ENCODE measurements at places on chromosomes 3 and 15.

DNA sequence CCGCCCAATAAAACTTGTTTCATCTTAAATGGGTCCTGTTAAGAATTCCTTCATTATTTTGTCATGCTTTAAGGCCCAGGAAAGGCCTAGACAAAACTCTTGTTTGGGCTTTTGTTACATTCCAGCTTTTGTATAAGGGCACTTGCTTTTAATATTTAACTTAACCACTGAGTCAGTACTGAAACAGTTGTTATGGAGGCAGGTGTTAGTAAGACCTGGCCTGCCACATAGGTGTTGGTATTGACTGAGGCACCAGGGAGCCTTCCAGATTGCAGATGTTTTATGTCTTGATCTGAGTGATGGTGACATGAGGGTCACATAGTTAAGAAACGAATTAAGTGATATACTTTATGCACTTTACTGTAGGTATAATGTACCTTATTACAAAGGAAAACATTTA, 274.9 kb upstream of the TGFBR2 start:
- no peaks in the 10 kb centered on the region for H3K27me3 ChIP-seq
- no peaks in the 10 kb centered on the region for H3K4me1 ChIP-seq
- no peaks in the 10 kb centered on the region for H3K36me3 ChIP-seq
- no peak overlapping the region for H3K27ac ChIP-seq
- DNase-seq, result no peak

- no peaks in the 10 kb centered on the region for H3K4me1 ChIP-seq
- no peaks in the 10 kb centered on the region for H3K27me3 ChIP-seq
- no peak overlapping the region for H3K4me3 ChIP-seq
- no peak for DNase-seq
- H3K36me3 ChIP-seq, result no peaks in the 10 kb centered on the region
- H3K27ac ChIP-seq, result no peak overlapping the region
Observed at GRCh38 chr3:152056987-152057386, 183.5 kb downstream of the SUCNR1 start.

DNA sequence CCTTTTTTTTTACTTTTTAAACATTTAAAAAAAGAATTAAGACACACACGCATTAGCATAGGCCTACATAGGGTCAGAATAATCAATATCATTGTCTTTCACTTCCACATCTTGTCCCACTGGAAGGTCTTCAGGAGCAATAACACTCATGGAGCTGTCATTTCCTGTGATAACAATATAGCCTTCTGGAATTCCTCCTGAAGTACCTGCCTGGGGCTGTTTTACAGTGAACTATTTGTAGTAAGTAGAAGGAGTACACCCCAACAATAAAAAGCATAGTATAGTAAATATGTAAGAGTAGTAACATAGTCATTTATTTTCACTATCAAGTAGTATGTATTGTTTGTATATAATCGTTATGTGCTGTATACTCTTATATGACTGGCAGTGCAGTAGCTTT, 19.5 kb upstream of the CLDN18 start:
- H3K4me3 ChIP-seq, result no peak overlapping the region
- no peaks in the 10 kb centered on the region for H3K27me3 ChIP-seq
- H3K4me1 ChIP-seq, result no peaks in the 10 kb centered on the region
- H3K27ac ChIP-seq, result no peak overlapping the region
- H3K36me3 ChIP-seq, result no peaks in the 10 kb centered on the region
- no peak for DNase-seq

DNA sequence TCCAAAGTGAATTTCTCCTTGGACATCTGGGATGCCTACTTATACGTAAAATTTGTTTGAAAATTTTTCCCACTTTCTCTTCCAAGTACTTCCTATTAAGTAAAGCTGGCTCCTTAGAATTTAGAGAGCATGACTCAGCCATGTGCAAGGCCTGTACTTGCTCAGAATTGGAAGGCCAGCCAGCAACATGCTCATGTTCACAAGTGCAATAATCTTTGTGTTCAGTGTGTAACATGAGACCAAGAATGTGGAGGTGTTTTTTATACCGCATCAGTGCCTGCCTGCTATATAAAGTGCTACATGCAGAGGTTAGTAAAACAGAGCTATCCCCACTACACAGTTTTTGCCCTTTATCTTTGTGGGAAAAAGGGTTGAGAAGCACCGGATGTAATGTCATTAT, 151.9 kb upstream of the FEZF2 start:
- no peaks in the 10 kb centered on the region for H3K36me3 ChIP-seq
- H3K4me1 ChIP-seq, result no peaks in the 10 kb centered on the region
- DNase-seq, result no peak
- no peaks in the 10 kb centered on the region for H3K27me3 ChIP-seq
- no peak overlapping the region for H3K27ac ChIP-seq

- DNase-seq, result no peak
- no peaks in the 10 kb centered on the region for H3K27me3 ChIP-seq
- no peaks in the 10 kb centered on the region for H3K36me3 ChIP-seq
- peaks cover 46% of the 10 kb centered on the region for H3K4me1 ChIP-seq
- H3K27ac ChIP-seq, result no peak overlapping the region
Observed at GRCh38 chr15:40050788-40051470, 11.9 kb upstream of the SRP14 start.

DNA sequence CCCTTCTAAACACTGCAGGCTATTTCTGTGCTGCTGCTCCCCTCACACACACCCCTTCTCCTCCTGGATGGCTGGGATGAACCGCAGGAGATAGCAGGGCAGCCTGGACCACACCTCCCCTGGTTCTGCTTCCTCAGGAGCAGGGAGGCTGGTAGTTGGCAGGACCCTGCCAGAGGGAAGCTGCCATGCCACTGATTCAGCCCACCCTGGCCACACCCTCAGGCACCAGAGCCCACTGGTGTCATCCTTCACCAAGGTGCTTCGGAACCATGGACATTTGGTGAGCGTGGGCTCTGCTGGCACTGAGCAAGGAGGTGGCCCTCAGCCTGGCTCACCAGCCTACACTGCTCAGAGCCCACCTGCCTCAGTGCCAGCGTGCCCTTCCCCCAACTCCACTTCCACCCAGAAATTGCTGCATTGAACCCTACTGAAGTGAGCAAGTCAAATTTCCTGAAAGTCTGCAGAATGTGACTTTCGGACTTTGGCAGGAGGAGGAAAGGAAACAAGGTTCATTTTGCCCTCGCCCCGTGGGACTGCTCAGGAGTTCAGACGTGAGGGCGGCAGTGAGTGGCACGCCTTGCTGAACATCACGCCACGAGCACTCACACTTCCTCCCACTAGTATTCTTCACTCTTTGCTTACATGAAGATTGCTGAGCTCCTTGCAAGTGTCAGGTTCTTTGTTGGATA, 26.3 kb downstream of the BMF start:
- H3K27me3 ChIP-seq, result peaks cover 6% of the 10 kb centered on the region
- no peaks in the 10 kb centered on the region for H3K4me1 ChIP-seq

DNA sequence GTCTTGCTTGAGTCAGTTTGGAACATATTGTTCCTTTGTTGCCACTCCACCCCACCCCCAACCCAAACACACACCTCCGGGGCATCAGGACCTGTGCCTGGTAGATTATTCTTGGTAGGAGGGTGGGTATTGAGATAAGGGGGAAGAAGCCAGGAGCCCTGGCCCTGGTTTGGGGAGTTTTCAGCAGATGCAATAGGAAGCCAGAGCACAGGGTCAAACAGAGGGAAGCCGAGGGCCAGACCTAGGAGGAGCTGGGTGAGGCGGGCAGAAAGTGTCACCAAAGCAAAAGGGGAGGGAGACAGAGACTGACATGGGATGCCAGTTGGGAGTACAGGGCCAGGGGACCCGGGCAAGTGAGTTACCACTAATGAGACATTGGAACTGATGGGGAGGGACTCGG, 163.1 kb downstream of the RPLP1 start:
- no peaks in the 10 kb centered on the region for H3K4me1 ChIP-seq
- H3K27ac ChIP-seq, result no peak overlapping the region
- H3K27me3 ChIP-seq, result no peaks in the 10 kb centered on the region
- no peak for DNase-seq

GRCh38 chr3:5314897-5315296, 127.4 kb downstream of the EDEM1 start:
- no peaks in the 10 kb centered on the region for H3K36me3 ChIP-seq
- H3K27me3 ChIP-seq, result no peaks in the 10 kb centered on the region
- H3K27ac ChIP-seq, result no peak overlapping the region
- DNase-seq, result no peak
- H3K4me1 ChIP-seq, result no peaks in the 10 kb centered on the region
- H3K4me3 ChIP-seq, result no peak overlapping the region

All from effector memory CD4-positive, alpha-beta T cell (primary cell).